Activated T-helper 17 cell treated with anti-CD3 and anti-CD28 coated beads, Interleukin-2, amount 50 U/mL, for 72 hours (primary cell): ENCODE measurements at places on chromosomes 16 and 17. TPM values are rescaled to one million over a fixed set of nuclear protein-coding genes. Genes with fewer than 3 reads are reported as not detected.

DNA sequence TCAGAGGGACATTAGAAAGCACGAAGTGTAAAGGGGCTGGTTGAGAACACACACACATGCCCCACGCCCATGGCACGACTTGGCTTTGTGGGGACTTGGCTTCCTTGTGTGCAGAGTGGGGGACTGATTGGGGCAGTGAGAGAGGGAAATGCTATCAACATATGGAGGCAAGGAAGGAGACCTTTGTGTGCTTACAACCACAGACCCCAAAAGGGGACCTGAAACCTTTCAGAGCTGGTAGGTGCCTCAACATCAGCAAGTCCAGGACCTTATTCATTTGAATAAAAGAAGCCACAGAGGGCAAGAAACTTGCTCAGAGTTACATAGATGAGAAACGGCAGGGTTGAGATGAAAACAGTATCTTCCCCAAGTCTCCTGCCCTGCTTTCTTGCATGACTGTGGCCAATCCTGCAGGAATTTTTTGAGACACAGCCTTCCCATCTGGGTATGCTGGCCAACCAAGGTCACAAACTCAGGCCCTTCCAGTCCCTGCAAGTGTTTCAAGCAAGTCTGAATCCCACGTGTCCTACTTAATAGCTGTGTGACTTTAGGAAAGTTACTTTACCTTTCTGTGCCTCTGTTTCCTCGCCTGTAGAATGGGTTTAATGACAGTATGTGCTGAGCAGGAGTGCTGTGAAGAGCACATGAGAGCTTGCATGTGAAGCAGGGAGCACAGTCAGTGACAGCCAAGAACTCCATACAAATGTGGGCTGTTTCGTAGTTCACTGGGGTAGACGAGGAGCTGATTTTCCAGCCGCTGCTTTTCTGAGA is 26.2 kb downstream of the C16orf78 start:
- no peak for ATAC-seq

DNA sequence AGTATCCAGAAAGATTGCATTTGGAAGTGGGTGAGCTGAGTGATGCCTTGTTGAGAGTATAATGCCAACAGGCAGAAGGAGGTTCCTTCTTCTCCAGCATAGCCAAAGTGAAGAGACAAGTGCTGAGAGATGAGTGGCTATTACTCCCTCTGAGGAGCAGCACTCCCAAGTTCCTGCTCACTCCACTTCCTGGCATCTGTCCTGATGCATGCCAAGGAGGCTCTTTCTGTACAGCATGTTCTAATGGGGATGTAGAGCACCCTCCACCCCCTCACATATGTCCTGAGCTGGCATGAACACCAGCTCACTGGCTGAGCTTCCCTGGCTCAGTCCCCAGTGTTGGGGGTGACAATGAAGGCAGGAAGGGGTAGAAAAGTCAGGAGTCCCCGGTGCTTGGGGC is 44.2 kb upstream of the DNAH9 start:
- ATAC-seq, result no peak

DNA sequence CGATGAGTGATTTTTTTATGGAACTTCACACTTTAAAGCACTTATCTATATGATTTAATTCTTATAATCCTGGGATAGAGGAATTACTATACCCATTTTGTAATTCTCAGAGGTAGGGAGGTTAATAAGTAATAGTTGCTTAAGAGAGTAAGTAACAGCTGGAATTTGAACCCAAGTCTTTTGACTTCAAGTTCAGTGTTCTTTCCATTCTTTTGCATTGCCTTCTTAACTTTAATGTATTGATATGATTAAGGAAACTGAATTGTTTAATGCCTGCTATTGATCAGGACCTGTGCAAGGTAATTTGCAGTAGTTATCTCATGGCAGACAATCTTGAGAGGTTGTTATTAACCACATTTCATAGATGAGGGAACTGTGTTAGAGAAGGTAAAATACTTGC is 78.5 kb downstream of the TUBD1 start:
- no peak for ATAC-seq

- ATAC-seq, result no peak
Measured at GRCh38 chr17:50180620-50181019, 14.8 kb downstream of the SGCA start.

DNA sequence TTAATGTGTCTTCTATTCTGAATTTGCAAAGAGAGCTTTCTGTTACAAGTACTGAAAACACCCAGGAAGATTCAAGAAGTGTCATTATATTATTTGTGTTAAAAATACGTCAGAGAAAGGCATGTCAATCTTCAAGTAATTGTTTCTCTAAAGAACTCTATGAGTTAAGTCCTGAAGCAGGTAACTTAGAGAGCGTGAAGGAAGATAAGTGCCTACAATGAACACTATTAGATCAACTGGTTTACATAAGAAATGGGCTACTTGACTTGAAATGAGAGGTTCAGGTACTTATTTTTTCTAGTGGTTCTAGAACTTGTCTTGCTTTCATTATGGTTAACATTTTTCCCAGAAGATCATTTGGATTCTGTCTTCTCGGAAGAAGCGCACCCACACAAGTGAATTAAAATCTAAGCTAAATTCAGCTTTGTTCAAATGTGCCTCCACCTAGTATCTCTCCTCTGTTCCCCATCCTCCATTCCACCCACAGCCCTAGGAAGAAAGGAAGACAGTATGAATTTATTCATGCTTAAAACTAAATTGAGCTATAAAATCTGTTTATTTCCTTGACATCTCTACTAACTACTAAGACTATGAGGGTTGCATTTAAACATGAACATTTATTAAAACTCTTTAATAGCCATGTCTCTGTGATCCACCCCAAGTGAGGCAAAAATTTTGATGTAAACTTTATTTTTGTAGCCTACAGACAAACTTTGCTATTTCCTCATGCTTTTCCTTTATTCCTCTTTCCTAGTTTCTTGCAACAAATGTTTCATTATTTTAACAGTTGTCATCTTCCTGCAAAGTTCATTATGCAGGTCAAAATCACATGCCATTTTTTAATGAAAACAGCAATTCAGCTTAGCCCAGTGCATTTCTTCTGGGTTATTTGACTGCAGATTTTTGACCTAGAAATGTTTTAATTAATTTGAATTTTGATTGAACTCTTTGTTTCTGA is 206.8 kb downstream of the KCNJ2 start:
- no peak for ATAC-seq

- ATAC-seq, result no peak
Measured at GRCh38 chr17:49369760-49370159, 7.7 kb upstream of the ZNF652 start.

DNA sequence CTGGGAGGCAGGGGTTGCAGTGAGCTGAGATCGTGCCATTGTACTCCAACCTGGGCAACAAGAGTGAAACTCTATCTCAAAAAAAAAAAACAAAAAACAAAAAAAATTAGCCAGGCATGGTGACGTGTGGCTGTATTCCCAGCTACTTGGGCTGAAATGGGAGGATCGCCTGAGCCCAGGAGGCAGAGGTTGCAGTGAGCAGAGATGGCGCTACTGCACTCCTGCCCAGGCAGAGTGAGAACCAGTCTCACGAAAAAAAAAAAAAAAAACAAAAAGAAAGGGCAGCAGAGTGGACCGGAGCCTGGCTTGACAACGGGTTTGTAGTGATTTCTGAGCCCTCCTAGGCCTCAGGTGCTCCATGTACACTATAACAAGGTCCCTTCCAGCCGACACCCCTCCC is 33.1 kb downstream of the PEMT start:
- no peak for ATAC-seq

GSG1L gene
- total RNA-seq, result 0.29 TPM

FOXN1 gene
- total RNA-seq, result not detected

CALB2 gene
- not detected for total RNA-seq
